ENCODE measurements at places on chromosomes 12 and 14.

DNA sequence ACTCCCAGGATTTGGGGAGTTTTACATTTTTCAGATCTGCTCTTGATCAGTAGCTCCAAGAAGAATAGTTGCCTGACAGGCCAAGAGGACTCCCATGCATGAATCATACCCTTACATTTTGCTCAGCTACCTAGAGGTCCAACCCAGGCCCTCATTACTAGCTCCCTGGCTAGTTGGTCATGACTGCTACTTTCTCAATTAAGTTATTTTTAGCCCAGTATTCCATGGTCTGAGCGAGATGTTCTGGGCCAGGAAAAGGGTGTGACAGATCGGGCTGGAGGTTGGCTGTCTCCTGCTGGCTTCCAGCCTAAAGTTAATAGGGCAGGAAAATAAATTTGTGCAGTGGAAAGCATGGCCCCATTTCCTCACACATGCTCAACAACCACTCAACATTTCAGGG is 379.2 kb downstream of the GRIN2B start:
- DNase-seq = no peak

DNA sequence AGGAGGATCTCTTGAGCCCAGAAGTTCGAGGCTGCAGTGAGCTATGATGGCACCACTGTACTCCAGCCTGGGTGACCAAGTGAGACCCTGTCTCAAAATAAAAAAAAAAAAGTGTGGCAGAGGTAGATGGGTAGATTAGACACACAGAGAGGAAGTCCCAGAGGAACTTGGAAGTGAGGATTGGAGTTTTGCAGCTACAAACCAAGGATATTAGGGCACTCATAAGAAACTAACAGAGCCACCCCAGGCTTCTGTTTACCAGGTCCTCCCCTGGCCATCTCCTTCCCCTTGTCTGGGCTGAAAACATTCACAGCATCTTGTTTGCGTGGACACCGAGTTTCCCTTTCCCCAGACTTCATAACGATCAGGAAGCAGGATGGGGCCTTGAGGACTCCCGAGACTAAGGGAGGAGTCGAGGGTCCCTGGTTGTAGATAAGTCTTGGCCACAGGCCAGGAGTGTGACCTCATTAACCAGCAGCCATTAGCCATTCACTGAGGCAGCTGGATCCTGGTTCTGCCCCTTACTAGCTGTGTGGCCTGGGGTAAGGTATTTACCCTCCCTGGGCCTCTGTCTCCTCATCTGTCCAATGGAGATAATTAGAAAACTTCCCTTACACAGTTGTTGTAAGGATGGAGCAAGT is 2.1 kb downstream of the MAP1LC3B2 start:
- no peak for DNase-seq

DNA sequence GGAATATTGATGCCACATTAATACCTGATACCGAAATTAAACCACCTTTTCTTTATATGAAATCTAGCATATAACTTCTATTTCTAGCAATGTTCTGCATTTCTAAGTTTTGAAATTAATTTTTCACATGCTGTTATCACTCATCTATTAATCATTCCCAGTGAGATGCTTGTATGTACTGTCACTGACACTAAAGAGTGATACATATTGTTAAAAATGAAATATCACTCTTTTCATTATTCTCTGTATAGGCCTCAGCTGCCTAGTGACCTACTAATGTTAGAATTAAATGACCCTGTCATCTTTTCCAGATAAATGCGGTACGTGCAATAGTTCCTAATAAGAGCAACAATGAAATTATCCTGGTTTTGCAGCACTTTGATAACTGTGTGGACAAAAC is 49.7 kb upstream of the KCNH3 start:
- DNase-seq = no peak

GRCh38 chr12:99142651-99143050 is 497.6 kb downstream of the APAF1 start:
- no peak for DNase-seq

- DNase-seq = no peak
These were observed 44.6 kb downstream of the GNS start for GRCh38 chr12:64714551-64714968.

GRCh38 chr14:101066826-101067510 is 163.4 kb upstream of the RTL1 start:
- DNase-seq = no peak

DNA sequence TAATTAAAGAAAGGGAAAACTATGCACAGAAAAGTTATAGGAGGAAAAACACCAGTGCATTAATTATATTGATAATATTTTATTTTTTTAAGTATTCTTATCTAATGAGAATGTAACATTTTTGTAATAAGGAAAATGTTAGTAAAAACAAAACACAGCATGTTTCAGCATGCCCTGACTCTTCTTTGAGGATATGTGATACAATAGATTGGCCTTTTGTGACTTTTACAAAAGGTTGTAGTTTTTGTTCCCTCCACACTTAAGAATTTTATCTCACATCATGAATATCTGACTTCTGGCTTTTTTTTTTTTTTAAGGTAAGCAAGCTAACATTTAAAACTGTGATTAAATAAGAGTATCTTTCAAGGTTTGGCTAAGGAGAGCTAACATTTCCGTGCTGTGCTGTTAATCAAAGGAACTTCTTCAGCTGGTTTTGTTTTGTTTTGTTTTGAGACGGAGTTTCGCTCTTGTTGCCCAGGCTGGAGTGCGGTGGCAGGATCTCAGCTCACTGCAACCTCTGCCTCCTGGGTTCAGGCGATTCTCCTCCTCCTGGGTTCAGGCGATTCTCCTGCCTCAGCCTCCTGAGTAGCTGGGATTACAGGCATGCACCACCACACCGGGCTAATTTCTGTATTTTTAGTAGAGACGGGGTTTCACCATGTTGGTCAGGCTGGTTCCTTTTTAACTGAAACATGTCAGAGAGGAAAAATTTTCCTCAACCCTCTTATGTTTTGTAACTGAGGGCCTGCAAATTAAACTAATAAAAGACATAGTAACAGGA is 30.8 kb upstream of the RESF1 start:
- no peak for DNase-seq

- DNase-seq = peak; percentile 44
These were observed 1.6 kb downstream of the LRRC43 start for GRCh38 chr12:122184517-122184916.

GRCh38 chr14:95530473-95531276 is 4.2 kb upstream of the GLRX5 start:
- no peak for DNase-seq

DNA sequence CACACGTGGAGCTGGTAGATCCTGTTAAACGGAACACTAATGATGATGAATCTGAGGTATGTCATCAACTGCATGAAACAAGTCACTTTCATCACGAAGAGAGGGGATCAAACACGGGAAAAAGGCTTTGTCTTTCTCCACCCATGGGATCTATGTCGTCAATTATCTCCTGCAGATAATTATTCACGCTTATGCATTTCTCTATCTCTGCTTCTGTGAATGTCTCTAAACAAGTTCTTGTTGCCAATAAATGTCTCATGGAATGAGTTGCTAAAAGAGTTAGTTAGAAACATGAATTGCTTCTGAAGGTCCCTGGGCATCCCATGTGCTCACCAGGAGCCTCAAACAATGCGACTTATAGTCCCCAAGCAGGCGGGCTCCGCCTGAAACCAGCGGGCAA is 1228.2 kb upstream of the TMEM132C start:
- DNase-seq = no peak

- DNase-seq = no peak
These were observed 334.1 kb upstream of the MIS18BP1 start for GRCh38 chr14:45587142-45587541.

DNA sequence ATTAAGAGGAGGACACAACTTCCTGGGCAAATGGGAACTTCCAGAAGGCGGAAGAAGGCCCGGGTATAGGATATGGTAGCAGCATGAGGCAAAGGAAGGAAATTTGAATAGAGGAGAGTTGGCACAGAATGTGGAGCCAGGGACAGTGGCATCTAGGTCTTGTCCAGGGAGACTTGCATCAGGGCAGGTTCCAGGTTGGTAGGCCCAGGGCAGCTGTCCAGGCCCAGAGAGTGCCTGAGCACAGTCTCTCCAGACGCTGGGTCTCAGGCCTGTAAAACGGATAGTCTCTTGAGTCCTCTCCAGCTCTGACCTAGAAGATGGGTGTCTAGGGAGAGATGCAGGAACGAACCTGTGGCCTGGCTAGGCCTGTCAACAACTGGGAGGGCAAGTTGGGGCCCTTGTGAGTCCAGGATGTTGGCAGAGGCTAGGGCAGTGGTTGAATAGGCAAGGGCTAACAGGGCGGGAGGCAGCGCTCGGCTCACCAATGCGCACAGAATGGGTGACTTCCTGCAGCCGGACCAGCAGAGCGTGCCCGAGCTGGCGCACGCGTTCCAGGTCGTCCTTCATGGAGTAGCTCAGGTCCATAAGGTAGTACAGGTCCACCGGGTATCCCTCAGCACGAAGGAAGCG is 9.9 kb downstream of the ITGB7 start:
- no peak for DNase-seq

GRCh38 chr12:106851306-106851705 is 76.8 kb downstream of the RIC8B start:
- DNase-seq = no peak

- DNase-seq = no peak
These were observed 706.9 kb upstream of the STXBP6 start for GRCh38 chr14:25756876-25757275.

DNA sequence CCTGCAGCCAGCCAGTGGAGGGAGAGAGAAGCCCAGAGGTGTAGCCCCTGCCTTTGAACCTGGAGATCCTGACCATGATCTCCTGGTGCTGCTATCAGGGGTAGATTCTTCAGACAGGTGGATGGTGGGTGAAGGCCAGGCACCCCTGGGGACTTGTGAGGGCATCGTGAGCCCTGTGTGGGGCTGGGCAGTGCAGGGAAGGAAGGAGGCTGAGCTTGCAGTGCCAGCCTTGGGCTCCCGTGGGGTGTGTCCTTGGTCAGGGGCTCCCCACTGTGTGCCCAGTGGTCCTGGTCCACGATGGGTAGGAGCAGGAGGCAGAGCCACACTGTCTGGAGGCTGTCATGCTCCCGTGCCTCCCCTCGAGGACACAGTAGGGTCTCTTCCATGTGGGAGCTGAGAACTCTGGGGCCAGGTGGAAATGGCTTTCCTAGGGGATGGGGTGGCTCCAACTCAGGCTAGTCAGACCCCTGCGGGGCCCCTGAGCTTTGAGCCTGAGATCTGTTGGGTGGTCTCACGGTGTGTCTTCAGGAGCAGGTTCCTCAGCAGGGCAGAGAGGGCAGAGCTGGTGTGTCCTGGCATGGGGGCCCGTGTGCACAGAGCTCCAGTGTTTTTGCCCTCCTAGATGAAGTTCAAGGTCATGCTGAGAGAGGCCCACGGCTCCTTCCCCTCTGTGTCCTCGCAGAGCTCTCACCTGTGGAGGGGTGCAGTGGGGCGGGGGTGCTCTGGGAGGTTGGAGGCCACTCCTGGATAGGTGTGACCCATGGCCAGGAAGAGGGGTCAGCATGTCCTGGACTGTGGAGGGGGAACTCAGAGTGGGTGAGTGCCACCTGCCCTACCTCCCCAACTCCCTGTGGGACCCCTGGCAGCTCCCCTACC is 25.0 kb downstream of the RTL1 start:
- no peak for DNase-seq

GRCh38 chr14:56666716-56667115 is 87.1 kb downstream of the TMEM260 start:
- DNase-seq = no peak

DNA sequence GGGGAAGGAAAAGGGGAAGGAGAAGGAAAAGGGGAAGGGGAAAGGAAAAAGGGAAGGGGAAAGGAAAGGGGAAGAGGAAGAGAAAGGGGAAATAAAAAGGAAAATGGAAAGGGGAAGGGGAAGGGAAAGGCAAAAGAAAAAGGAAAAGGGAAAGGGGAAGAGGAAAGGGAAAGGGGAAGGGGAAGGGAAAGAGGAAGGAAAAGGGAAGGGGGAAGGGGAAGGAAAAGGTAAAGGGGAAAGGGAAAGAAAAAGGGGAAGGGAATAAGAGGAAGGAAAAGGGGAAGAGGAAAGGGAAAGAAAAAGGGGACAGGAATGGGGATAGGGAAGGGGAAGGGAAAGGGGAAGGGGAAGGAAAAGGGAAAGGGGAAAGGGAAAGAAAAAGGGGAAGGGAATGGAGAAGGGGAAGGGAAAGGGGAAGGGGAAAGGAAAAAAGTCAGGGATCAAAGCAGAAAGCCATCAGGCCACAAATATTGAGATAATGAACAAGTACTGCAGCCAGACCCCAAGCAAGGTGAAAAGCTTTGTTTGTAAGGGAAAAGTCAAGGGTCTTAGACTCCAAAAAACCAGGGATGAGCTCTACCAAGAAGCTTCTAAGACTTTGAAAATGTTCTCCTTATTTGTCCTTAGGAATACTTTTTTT is 20.0 kb downstream of the DICER1 start:
- DNase-seq = no peak

GRCh38 chr12:114998118-114998749 is 314.3 kb upstream of the TBX3 start:
- DNase-seq = no peak

GRCh38 chr14:92770484-92770883 is 22.1 kb upstream of the LGMN start:
- DNase-seq = no peak
